ENCODE measurements at places on chromosomes 13 and 19. TPM values are rescaled to one million over a fixed set of nuclear protein-coding genes. Genes with fewer than 3 reads are reported as not detected.

The RNF225 gene
- total RNA-seq: under 0.01 TPM

The GAS6 gene
- total RNA-seq: 77.3 TPM

The MAMSTR gene
- 0.99 TPM for total RNA-seq

The COLGALT1 gene
- total RNA-seq: 96.9 TPM

The LAMP1 gene
- 230 TPM for total RNA-seq

The SMAD9 gene
- 4.8 TPM for total RNA-seq

The DENND1C gene
- not detected for total RNA-seq

The KCTD12 gene
- total RNA-seq: 36.5 TPM

The ZNF470 gene
- total RNA-seq: 6.9 TPM

The LMTK3 gene
- under 0.01 TPM for total RNA-seq

The MAB21L1 gene
- total RNA-seq: 0.77 TPM

The MAP3K10 gene
- total RNA-seq: 7.4 TPM

The ZSCAN22 gene
- total RNA-seq: 2.3 TPM

The MCEMP1 gene
- not detected for total RNA-seq

The OXGR1 gene
- not detected for total RNA-seq

The MYO16 gene
- total RNA-seq: under 0.01 TPM

The EPS8L1 gene
- 0.51 TPM for total RNA-seq

The FGF22 gene
- under 0.01 TPM for total RNA-seq

The THSD1 gene
- 9.1 TPM for total RNA-seq

The ILF3 gene
- 55.0 TPM for total RNA-seq

The GNA15 gene
- not detected for total RNA-seq

The ZNF492 gene
- 0.50 TPM for total RNA-seq

The ZNF223 gene
- 4.6 TPM for total RNA-seq

The SHD gene
- total RNA-seq: not detected

The RXFP2 gene
- total RNA-seq: not detected

The C1QTNF9 gene
- total RNA-seq: under 0.01 TPM

The CYP2B6 gene
- total RNA-seq: not detected

The FBXO27 gene
- total RNA-seq: 3.6 TPM

The CERS1 gene
- total RNA-seq: 1.5 TPM

The ZBTB32 gene
- total RNA-seq: not detected

The KLC3 gene
- 0.17 TPM for total RNA-seq

The SERP2 gene
- total RNA-seq: 9.2 TPM

The FAM216B gene
- total RNA-seq: 0.26 TPM

The ABHD17A gene
- total RNA-seq: 74.5 TPM

The CATSPERD gene
- total RNA-seq: not detected

The RDH8 gene
- total RNA-seq: not detected

The ZNF540 gene
- 1.3 TPM for total RNA-seq

The ZNF471 gene
- total RNA-seq: 9.2 TPM

The SLC6A16 gene
- under 0.01 TPM for total RNA-seq

The WASF3 gene
- total RNA-seq: 16.2 TPM

The TEX26 gene
- total RNA-seq: 0.26 TPM

The ZNF560 gene
- 3.3 TPM for total RNA-seq

The BSG gene
- total RNA-seq: 246 TPM

The CRLF1 gene
- 2.5 TPM for total RNA-seq

The ZNF486 gene
- 4.1 TPM for total RNA-seq

The ZNF101 gene
- 4.9 TPM for total RNA-seq

The TNFRSF19 gene
- total RNA-seq: 214 TPM

The SERPINE3 gene
- total RNA-seq: not detected

The CBARP gene
- total RNA-seq: 1.5 TPM

The HSH2D gene
- not detected for total RNA-seq

The APOC4 gene
- not detected for total RNA-seq

The PTOV1 gene
- 56.0 TPM for total RNA-seq

The TCF3 gene
- total RNA-seq: 54.7 TPM

The TMEM59L gene
- total RNA-seq: 0.51 TPM

The ZNF837 gene
- 1.5 TPM for total RNA-seq

The NLRP5 gene
- total RNA-seq: not detected

Data from fibroblast of lung (primary cell).